Eye (tissue), 1 donor: ENCODE measurements at places on chromosomes 6 and 20.

- peak; percentile 33 for DNase-seq
Observed at GRCh38 chr6:16244869-16245451, 6.6 kb downstream of the GMPR start.

DNA sequence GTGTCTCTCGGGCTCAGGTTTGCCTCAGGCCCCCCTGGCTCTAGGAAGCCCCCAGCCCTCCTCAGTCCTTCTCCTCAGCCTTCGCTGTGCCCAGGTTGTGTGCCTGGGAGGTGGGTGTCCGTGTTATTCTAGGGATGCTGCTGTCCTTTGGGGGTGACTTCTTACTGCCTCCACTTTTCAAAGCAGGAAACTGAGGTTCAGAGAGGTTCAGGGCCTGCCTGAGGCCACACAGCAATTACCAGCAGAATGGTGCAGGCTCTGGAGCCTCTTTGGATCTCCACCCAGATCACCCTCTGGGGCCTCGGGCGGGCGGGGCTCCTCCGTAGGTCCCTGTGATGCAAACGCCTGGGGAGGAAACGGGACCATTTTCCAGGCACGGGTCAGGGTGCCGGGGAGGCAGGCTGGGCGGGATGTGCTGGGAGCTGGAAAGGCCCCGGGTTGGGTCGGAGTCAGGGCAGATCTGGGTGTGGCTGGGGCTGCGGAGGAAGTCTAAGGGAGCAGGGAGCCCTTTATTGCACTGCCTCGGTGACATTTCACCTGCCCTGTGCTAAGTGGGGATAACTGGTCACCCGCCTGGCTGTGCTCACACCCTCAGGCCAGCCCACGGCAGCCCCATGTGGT, 23.2 kb downstream of the GATA5 start:
- no peak for DNase-seq

DNA sequence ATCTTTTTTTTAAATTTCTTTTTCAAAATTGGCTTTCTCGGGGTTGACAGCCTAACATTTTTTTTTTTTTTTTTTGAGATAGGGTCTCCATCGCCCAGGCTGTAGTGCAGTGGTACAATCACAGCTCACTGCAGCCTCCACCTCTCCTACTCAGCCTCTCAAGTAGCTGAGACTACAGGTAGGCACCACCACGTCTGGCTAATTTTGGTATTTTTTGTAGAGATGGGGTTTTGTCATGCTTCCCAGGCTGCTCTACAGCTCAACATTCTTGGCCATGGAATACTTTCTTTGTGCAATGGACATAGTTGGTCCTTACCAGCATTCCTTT, 6.4 kb upstream of the CTNNBL1 start:
- no peak for DNase-seq

GRCh38 chr6:45956663-45957062, 59.0 kb downstream of the CLIC5 start:
- no peak for DNase-seq

DNA sequence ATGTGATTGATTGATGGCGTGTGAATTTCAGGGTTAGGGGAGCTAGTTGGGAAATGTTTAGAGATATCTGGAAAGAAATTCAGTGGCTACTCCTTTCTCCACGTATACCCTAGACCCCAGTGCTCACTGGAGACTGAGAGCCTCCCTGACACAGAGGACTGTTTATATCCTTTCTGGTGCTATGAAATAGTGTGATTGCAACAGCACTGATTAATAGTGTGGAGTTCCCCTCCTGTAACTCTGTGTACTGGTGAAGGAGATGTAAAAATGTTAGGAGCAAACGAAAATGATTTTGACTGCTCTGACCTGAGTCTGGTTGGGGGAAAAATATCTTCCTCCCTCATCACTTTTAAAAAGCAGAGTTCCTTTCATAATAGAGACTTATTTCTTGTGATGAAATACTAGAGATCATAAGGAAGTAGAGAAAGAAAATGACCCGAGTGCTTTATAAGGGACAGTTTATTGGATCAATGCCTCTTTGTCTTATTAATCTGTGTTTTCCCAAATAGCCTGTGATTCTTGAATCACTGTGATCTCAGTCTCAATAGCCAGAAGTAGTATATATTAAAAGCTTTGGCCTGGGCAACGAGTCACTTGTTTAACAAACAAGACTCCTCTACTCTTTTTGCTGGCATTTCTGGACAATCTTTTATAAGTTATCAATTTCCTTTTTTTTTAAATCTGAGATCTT, 92.3 kb downstream of the RNF182 start:
- DNase-seq, result no peak

DNA sequence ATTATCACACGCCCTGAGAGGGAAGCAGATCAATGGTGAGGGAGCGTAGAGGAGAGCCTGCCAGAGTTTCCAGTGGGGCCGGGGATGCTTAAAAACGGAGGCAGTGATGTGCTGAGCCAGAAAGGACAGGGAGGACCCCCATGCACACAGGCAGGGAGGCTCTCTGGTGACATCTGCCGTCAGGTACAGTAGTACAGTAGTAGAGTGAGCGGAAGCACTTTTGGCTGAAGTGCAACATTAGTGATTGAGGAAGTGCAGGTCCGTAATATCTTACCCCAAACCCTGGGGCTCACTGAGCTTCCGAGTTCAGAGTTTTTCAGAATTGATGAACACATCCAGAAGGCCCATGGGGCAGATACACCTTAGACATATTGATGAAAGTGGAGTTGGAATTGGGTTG, 42.1 kb downstream of the GFRA4 start:
- no peak for DNase-seq

DNA sequence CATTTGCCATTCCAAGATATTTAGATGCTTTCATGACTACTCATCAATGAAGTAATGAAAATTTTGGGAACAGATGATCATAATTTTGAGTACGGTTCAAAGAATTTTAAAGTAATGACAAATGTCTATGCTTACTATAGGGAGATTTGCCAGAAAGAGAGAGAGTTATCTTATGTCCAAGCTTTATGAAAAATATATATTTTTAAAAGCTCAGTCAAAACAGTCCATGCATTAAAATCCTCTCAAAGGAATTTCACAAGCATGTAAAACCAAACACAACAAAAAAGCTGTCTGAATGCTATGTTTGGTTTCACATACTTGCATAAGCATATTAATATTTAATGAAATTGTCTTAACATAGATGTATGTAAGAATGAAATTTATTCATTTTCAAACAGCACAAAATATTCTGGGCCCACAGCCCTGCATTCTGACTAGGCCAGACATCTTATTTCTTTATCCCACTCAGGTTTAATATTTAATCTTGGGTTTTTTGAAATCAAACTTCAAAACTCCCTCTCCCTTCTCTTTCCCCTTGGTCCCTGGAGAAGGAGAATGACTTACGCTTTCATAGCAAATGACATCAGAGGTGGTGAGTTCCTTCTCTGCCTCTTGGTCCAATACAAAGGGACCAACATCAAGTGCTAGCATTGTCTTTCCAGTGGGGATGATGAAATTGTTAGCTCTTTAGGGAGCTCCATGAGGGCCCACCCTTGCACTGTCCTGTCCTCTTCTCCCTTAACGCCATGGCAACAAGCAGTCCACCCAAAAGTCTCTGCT, 94.2 kb downstream of the ADAT2 start:
- peak; percentile 11 for DNase-seq

- DNase-seq, result no peak
Observed at GRCh38 chr20:4997222-4997621, 4.1 kb downstream of the SLC23A2 start.

GRCh38 chr20:57404419-57405072, 13.3 kb downstream of the RBM38 start:
- no peak for DNase-seq

DNA sequence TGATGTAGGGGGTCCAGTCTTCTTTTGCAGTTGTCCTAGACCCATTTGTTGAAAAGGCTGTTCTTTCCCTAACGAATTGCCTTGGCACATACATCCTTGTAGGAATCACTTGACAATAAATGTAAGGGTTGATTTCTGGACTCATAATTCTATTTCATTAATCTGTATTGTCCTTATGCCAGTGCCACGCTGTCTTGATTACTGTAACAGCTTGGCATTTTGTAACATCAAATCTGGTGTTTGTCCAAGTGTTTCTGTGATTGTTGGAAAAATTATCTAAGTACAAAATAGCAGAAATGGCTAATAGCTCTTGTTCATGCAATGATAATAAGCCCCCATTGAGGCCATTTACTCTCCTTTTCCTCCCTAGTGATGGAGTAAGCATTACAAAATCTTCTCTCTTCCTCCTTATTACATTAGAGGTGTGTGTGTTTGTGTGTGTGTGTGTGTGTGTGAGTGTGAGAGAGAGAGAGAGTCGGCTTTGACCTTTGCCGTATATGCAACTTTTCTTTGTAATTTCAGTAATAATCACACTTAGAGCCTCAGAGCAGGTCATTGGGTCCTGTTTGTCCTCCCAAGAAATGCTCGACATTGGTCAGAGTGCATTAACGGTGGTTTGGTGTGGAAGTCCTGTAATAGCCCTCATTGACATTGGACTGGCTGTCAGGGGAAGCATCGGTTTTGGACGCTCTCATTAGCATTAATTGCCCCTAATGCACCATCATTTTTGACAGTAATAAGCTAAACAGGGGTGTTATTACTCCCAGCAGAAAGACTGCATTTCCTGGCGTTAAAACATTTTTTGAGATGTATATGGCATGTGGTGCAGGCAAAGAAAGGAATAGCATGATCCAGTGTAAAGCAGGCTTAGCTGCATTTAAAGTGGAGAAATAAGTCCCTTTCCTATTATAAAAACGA, 40.7 kb upstream of the MROH8 start:
- peak; percentile 59 for DNase-seq
